Vagina (tissue), 2 donors: ENCODE measurements at places on chromosomes 12 and 14.

GRCh38 chr12:128312661-128313060 lies 45.7 kb downstream of the TMEM132C start:
- no peak for DNase-seq

DNA sequence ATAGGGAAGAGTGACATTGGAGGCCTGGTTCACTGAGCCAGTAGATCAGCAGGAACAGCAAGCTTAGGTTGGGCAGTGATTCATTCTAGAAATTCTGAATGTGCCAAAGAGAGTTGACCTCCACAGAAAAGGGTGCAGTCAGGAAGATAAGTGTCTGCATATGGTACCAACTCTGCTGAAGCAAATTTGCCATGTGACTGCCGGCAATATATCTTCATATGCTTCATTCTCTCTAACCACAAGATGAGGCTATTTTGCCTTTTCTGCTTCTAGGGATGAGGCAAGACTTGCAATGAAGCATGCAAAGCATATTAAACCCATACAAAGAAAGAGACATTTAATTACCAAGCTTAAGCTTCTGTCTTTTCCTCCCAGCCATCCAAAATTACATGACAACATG lies 13.6 kb downstream of the CCDC198 start:
- no peak for DNase-seq

GRCh38 chr14:85728476-85729065 lies 198.6 kb downstream of the FLRT2 start:
- no peak for DNase-seq

- DNase-seq: no peak
Observed at GRCh38 chr12:89517720-89518119, 6.9 kb downstream of the GALNT4 start.

GRCh38 chr12:126107659-126108058 lies 1042.4 kb downstream of the AACS start:
- no peak for DNase-seq

GRCh38 chr14:31489691-31490090 lies 1.9 kb upstream of the GPR33 start:
- DNase-seq: no peak

DNA sequence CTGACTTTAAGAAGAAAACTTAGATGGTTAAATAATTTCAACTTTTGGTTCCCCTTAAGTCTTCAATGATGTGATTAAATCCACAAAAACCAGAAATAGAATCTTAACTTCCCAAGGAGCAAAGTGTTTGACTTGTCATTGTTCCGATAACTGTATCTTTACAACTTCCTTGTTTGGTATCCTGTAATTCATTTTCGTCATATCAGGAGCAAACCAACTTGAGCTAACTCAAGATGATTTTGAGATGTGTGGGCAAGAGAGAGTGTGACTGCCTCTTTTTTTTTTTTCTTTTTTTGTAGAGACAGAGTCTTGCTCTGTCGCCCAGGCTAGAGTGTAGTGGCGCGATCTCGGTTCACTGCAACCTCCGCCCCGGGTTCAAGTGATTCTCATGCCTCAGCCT lies 25.3 kb downstream of the DRAM1 start:
- no peak for DNase-seq

DNA sequence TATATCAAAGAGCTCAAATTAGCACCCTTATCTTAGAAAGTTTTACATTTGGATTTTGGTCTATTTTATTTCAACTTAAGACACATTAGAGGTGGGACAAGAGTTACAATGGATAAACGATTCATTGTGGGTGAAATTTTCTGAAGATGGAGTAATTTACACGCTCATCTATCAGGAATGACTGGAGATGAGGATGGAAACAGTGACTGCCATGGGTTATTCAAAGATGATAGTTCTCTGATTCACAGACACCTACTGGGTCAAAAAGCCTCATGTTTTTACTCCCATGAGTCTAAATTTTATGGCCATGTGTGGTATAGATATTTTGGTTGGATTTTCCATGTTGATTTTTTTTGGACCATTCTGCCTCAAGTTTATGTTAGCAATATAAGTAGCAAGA lies 22.1 kb downstream of the SAMD4A start:
- DNase-seq: no peak

- DNase-seq: no peak
Observed at GRCh38 chr12:51372021-51372420, 19.2 kb downstream of the GALNT6 start.

GRCh38 chr12:57161491-57161890 lies 14.1 kb upstream of the LRP1-AS start:
- no peak for DNase-seq

GRCh38 chr14:95713596-95714371 lies at the start of gene TCL1A:
Gene TCL1A, minus strand, starts transcription at chr14:95714125. Its CDS starts 59 bp downstream, at chr14:95714066.
- no peak for DNase-seq

- no peak for DNase-seq
Observed at GRCh38 chr12:98519257-98519907, 4.0 kb downstream of the TMPO start.

DNA sequence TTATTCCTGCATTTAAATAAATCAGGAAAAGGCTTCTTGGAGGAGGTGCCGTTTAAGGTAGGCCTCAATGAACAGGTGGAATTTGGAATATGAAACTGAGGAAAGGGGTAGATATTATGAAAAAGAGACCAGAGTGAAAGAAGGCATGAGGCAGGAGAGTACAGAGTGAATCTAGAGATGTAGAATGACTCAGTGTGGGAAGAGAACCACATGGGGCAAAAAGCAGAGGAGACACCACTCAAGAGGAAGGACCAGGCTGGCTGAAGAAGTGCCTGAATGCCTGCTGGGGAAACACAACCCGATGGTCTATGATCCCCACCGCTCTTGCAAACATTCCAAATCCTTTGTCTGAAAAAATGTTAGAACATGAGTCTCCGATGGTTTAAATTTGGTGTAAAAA lies 1134.1 kb downstream of the VRK1 start:
- peak; percentile 22 for DNase-seq
